ENCODE measurements at places on chromosomes 11 and 22. TPM values are rescaled to one million over a fixed set of nuclear protein-coding genes. Genes with fewer than 3 reads are reported as not detected.

Gene OR52L1
- total RNA-seq, result not detected

Gene MS4A7
- not detected for total RNA-seq

Gene CBY1
- 13.3 TPM for total RNA-seq

Gene PKNOX2
- 2.2 TPM for total RNA-seq

- no peak for DNase-seq
Observed at GRCh38 chr11:134864233-134864967, 452.4 kb upstream of the B3GAT1 start.

DNA sequence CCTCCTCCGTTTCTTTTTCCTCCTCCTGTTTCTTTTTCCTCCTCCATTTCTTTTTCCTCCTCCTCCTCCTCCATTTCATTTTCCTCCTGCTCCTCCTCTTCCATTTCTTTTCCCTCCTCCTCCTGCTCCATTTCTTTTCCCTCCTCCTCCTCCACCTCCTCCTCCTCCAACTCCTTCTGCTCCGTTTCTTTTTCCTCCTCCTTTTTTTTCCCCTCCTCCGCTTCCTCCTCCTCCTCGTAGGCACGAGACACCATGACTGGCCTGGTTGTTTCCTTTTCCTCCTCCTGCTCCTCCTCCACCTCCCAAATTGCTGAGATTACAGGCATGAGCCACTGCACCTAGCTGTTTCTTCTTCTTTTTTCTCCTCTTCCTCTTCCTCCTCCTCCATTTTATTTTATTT is 25.6 kb upstream of the DRICH1 start:
- no peak for DNase-seq

DNA sequence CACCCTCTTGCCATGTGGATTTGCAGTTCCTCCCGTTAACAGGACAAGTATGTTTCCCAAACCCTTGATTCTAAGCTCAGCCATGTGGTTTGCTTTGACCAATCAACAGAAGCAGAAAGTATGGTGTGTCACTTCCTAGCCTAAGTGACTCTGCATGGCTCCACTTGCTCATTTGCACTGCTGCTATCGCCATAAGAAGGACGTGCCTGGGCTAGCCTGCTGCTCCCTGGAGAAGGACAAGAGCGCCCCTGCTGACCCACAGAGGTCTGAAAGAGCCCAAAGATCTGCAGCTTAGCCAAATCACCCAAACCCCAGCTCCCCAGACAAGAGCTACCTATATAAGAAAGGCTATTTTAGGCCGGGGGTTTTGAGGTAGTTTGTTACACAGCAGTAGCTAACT is 18.0 kb downstream of the TBRG1 start:
- no peak for DNase-seq

DNA sequence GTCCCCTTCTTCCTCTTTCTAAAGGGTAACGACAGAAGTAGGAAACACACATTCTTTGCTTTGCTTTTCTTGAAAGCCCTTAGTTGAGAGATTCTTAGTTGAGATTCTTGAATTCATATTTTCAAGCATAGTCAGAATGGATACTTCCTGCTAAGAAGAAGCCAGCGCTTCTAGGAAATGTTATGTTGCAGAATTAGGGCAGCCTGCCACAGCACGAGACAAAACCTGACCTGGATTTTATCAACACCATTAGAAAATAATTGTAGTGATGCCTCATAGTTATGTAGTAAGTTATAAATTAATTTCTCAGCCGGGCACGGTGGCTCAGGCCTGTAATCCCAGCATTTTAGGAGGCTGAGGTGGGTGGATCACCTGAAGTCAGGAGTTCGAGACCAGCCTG is 37.9 kb upstream of the NUP160 start:
- DNase-seq, result no peak

DNA sequence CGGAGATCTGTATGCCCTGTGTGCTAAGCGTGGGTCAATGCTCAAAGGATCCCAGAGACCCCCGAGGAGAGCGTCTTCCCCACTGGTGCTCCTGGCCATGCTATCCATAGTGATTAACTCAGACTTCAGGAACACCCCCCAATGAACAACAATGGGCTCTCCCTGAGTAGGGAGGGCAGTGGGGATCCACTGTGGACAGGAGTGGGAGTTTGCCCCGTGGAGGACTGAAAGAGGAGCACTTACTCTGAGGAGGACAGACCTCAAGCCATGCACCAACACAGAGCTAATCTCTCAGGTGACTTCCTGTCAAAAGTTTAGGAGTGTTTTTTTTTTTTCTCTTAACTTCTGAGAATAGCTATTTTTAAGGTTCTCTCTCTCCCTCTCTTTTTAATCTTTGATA is 24.4 kb downstream of the SLC1A2 start:
- no peak for DNase-seq

GRCh38 chr22:29396126-29396525 is 7.8 kb upstream of the AP1B1 start:
- DNase-seq, result no peak

GRCh38 chr11:41947392-41947791 is 487.9 kb upstream of the LRRC4C start:
- DNase-seq, result no peak

DNA sequence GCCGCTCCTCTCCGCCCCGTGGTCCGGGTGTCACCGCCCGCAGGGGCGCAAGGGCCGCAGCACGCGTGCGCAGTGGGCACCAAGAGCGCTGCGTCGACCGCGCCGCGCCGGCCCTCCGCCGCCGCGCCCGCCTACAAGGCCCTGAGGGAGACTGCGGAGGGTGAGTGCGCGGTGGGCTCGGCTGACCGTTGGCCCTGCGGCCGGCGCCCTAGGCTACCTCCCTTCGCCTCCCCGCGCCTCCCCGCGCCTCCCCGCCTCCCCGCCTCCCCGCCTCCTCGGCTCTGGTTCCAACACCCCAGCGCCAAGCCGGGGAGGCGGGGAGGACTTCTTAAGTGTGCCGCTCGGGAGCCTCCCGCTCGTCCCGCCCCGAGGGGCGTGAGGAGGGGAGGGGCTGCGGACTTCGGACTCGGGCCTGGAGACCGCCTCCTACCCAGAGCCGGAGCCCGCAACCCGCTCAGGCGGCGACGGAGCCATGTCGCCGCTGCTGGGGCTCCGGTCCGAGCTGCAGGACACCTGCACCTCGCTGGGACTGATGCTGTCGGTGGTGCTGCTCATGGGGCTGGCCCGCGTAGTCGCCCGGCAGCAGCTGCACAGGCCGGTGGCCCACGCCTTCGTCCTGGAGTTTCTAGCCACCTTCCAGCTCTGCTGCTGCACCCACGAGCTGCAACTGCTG is at the start of gene AQP11:
Gene AQP11 (plus strand): TSS at position 433 of the 673 bp plus-strand sequence. CDS start 40 bp downstream, at position 473.
- DNase-seq, result peak; percentile 95

- DNase-seq, result no peak
Observed at GRCh38 chr11:44748606-44749005, 21.8 kb downstream of the TSPAN18 start.

DNA sequence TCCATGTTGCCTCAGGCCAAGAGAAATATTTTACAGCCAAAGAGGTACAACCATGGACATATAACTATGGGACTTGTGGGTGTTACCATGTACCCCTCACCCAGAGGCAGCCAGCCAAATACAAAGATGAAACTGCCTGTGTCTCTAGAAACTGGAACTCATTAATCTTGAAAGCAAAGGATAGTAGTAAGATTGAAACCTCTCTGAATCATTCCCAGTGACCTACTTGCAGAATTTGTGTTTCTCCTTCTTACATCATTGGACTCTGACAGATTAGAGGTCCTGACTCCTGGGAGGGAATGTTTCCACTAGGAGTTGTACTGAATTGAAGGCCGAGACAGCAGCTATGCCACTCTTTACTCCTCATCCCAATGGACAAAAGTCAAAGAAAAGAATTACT is 257.4 kb upstream of the UBASH3B start:
- no peak for DNase-seq

GRCh38 chr11:102429691-102430090 is 22.9 kb downstream of the TMEM123 start:
- no peak for DNase-seq

DNA sequence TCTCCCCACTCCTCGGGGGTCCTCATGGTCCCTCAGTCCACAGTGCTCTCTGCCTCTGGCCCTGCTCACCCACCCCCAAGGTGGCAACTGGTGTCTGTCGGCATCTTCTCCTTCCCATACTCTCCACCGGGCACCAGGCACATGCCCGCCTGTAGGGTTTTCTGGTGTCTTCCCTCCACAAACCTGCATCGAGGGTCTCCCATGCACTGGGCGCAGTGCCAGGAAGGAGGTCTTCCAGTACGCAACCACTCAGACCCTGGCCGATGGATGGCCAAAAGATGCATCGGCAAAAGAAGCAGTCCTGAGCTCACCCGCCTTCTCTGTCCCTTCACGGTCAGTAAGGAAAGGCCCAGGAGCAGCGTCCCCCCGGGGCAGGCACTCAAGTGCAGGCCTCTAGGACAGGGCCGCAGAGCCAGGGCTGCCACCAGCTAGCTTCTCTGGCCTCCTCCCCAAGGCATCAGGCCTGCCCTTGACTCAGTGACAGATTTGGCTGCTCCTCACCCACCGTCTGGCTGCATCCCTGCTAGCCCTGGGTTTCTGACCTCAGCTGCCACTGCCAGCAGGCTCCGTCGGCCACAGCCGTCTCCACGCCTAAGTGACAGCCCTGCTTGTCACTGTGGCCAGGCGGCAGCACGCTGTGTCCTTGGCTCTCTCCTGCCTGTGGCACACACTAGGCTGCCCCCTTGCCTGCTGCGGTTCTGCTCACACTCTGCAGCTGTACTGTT is 32.1 kb upstream of the IGSF9B start:
- no peak for DNase-seq

DNA sequence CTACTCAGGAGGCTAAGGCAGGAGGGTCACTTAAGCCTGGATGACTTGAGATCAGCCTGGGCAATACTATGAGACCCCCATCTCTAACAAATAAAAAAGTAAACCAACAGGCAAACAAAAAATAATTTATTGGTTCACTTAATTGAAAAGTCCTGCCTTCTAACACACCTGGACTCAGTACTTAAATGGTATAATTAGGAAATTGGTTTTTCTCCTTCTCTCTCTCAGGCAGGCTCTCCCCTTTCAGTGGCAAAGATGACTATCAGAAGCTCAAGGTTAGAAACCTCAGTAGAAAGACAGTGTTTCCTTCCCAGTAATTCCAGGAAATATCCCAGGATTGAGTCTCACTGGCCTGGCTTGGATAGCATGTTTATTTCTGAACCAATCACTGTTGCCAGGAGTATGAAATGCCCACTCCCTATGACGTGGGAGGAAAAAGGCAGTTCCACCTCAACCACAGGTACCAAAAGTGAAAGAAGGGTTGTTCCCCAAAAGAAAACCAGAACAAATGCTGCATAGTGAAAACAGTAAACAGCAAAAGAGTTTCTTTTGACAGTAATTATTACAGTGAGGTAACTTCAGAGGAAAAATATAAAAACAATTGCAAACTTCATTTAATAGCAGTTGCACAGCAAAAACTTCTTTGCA is 56.3 kb upstream of the SOX6 start:
- no peak for DNase-seq

DNA sequence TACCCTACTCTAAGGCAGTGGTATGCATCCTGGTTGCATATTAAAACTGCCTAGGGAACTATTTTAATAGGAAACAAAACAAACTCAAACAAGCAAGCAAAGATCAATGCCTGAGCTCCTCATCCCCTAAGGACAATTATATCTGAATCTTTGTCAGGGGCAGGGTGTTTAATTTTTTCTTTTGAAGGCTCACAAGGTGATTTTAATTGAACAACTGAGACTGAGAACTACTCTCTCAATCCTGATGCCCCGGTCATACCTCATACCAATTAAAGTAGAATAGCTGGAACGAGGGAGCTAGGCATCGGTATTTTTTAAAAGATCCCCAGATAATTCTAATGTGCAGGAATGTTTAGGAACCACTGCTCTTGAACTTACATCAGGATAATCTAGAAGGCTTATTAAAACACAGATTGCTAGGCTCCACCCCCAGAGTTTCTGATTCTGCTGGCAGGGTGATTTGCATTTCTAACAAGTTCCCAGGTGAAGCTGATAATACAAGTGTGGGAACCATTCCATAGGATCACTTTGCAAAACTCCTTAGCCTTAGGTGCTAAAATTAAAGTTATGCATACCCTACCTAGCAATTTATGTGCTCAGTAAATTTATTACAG is 416.5 kb downstream of the GUCY1A2 start:
- DNase-seq, result no peak

- no peak for DNase-seq
Observed at GRCh38 chr22:27784120-27784475, 17.5 kb downstream of the MN1 start.
